ENCODE measurements at places on chromosomes 1 and 21.

- no peak for DNase-seq
Observed at GRCh38 chr1:7922301-7922700, 18.3 kb downstream of the TNFRSF9 start.

- DNase-seq, result no peak
Observed at GRCh38 chr1:65371544-65371943, 48.9 kb upstream of the LEPR start.

GRCh38 chr1:68225781-68226180 is 6.5 kb downstream of the WLS start:
- no peak for DNase-seq

DNA sequence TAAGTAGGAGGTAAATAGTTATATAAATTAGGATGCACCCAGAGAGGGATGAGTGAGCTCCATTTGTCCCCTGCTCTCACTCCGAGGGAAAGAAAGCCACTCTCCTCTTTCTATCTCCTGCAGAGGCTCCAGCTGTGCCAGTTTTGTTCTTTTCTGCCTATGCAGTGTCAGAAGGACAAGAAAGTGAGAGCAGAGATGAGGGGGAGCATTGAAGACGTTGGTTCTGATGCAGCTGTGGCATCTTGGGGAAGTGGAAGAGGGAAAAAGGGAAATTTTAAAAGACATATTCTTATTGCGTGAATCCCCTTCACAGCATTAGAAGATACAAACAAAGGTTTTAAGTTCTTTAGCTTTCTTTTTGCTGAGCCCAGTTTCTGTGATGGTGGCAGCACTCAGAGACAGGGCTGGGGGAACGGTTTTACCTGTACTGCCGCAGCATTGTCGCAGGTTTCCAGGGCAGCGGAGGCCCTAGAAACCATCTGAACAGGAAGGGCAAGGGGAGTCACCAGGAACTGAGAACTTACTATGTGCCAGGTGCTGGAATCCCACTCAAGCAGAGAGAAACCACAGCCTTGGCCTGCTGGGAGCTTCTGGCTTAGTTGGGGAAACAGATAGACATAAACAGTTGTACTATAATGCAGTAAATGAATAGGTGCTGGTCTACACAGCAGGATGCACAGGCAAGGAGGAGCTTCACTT is 44.9 kb upstream of the USP24 start:
- no peak for DNase-seq

DNA sequence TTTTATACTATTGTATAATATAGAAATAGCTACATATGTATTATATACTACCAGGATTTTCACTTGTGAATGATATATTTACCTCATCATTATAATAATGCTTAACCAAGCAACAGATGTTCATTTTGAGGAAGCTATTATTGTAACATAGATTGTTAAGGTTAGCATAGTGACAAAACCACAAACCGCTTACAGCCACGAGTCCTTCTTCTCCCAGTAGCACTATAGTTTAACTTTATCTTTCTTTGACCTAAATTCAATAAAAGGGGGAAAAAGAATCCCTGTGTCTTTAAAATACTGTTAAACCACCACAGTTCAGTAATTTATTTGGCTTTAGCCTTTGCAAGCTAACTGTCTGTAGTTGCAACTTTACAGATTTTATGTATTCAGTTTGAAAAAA is 1039.4 kb upstream of the B3GALT2 start:
- DNase-seq, result no peak

- DNase-seq, result no peak
Observed at GRCh38 chr1:45753248-45754037, 3.0 kb upstream of the IPP start.

All from amygdala (tissue), 56 donors.